Common myeloid progenitor, CD34-positive (primary cell): ENCODE measurements at places on chromosomes 6 and 20.

GRCh38 chr20:51447097-51447764 lies 95.3 kb downstream of the NFATC2 start:
- DNase-seq: no peak

DNA sequence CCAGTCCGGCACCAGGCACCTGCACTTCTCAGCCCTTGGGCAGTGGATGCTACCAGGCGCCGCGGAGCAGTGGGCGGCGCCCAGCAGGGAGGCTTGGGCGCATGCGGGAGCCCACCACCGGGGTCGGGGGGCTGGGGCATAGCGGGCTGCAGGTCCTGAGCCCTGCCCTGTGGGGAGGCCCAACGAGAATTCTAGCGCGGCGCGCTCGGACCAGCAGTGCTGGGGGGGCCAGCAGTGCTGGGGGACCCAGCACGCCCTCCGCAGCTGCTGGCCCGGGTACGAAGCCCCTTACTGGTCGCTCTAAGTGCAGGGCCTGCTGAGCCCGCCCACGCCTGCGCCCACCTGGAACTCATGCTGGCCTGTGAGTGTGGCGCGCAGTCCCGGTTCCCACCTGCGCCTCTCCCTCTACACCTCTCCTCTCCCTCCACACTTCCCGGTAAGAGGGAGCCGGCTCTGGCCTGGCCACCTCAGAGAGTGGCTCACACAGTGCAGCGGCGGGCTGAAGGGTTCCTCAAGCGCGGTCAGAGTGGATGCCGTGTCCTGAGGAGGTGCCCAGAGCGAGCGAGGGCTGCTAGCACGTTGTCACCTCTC lies 28.5 kb upstream of the SERPINB1 start:
- DNase-seq: no peak

- no peak for DNase-seq
Measured at GRCh38 chr6:22636452-22636851, 67.1 kb downstream of the HDGFL1 start.

DNA sequence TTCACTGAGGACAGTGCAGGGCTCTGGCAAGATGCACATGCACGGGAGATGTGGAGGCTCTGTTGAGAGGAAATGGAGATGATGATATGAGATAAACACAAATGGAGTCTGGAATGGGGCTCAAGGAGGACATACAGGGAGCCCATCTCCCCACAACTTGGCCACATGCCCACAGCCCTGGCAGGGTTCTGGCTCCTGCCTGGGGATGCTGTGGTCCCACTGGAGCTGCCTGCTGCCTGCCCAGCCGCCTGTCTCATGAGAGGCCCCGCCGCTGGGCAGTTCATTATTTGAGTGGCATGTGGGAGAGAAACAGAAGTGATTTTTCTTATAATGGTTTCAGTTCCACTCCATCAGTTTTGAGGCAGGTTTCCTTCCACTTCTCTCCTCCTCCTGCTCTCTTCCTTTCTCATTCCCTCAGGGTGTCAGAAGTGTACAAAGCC lies 133.6 kb upstream of the TRAF3IP2 start:
- no peak for DNase-seq

DNA sequence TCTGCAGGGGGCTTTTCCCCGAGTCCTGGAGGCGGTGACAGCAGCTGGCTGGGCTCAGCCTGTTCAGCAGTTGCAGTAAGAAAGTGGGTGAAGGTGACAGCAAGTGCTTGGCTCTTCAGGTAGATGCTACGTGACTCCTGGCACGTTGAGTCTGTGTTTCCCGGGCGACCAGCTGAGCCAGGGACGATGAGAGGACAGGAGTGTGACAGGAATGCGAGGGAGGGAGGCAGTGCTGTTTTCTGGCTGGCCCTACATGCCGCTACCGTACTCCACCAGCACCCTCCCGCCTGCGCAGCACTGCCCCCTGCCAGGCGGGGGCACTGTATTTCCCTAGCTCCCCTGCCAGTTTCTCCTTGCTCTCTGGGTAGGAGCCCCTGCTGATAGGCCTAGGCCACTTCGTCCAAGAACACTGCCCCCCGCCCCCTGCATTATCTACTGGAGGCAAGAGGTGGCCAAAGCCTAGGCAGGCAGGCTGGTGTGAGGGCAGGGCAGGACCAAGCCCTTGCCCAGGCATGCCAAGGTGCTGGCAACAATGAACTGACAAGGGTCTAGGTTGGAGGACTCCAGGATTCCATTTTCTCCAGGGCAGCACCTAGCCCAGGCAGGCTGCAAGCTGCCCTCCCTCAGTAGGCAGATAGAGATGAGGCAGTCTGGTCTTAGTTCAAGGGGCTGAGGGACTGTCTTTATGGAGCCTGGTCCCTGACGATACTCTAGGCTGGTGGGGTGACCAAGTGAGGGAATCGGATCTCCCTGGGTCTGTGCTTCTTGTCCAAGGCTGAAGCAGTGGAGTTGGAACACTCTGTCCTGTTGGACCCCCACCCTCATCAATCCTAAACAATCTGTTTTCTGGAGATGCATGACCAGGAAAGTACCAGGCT lies 19.2 kb downstream of the MRPS18A start:
- DNase-seq: peak; percentile 67

- no peak for DNase-seq
Measured at GRCh38 chr6:134816780-134817179, 133.1 kb downstream of the ALDH8A1 start.
